Memory B cell (primary cell): ENCODE measurements at places on chromosomes 12 and 14.

DNA sequence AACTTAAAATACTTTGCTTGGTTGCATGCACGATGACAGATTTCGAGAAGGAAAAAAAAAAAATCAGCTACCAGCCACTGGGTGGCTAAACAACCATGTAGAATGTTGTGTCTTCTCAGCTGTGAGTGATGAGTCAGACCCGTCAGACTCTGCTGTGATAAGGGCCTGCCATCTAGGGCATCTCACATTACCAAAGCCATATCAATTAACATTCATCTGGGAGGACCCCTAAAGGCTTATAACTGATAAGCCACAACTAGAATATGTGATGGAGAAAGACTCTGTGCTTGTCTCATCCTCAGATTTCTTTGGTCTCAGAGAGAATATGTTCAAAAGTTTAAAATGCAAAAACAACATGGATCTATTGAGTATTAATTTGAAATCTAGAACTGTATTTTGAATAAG lies 111.5 kb downstream of the PAX9 start:
- H3K4me3 ChIP-seq: no peak overlapping the region
- no peaks in the 10 kb centered on the region for H3K27me3 ChIP-seq
- H3K4me1 ChIP-seq: no peaks in the 10 kb centered on the region
- H3K27ac ChIP-seq: no peak overlapping the region

- H3K4me1 ChIP-seq: peaks cover 61% of the 10 kb centered on the region
- no peaks in the 10 kb centered on the region for H3K27me3 ChIP-seq
- no peak for DNase-seq
These were observed 318.1 kb downstream of the ZFP36L1 start for GRCh38 chr14:68474741-68475140.

- no peaks in the 10 kb centered on the region for H3K4me1 ChIP-seq
- no peak overlapping the region for H3K27ac ChIP-seq
- H3K36me3 ChIP-seq: no peaks in the 10 kb centered on the region
- H3K4me3 ChIP-seq: no peak overlapping the region
- H3K27me3 ChIP-seq: peaks cover 9% of the 10 kb centered on the region
These were observed 434.4 kb downstream of the RGS6 start for GRCh38 chr14:72366619-72367018.

GRCh38 chr12:78918268-78918667 lies 53.7 kb downstream of the SYT1 start:
- no peak overlapping the region for H3K4me3 ChIP-seq
- DNase-seq: no peak
- H3K27ac ChIP-seq: no peak overlapping the region
- H3K27me3 ChIP-seq: no peaks in the 10 kb centered on the region

- H3K4me3 ChIP-seq: no peak overlapping the region
- H3K36me3 ChIP-seq: no peaks in the 10 kb centered on the region
- no peak for DNase-seq
- H3K4me1 ChIP-seq: no peaks in the 10 kb centered on the region
- H3K27me3 ChIP-seq: peaks cover 12% of the 10 kb centered on the region
These were observed 5.9 kb downstream of the LRRC9 start for GRCh38 chr14:59925797-59926196.

GRCh38 chr12:113673458-113674238 lies 202.0 kb upstream of the LHX5 start:
- no peaks in the 10 kb centered on the region for H3K4me1 ChIP-seq
- H3K36me3 ChIP-seq: no peaks in the 10 kb centered on the region
- no peak overlapping the region for H3K4me3 ChIP-seq
- H3K27ac ChIP-seq: no peak overlapping the region

GRCh38 chr12:31591380-31591901 lies 505 bp upstream of the DENND5B start:
- H3K36me3 ChIP-seq: peaks cover 11% of the 10 kb centered on the region
- DNase-seq: no peak
- H3K4me3 ChIP-seq: peak overlapping the region; percentile 95
- H3K27me3 ChIP-seq: no peaks in the 10 kb centered on the region
- H3K4me1 ChIP-seq: peaks cover 36% of the 10 kb centered on the region
- peak overlapping the region; percentile 96 for H3K27ac ChIP-seq

- peak overlapping the region; percentile 94 for H3K27ac ChIP-seq
- no peak for DNase-seq
- no peak overlapping the region for H3K4me3 ChIP-seq
- no peaks in the 10 kb centered on the region for H3K27me3 ChIP-seq
These were observed 14.3 kb downstream of the HDAC7 start for GRCh38 chr12:47805417-47805816.

DNA sequence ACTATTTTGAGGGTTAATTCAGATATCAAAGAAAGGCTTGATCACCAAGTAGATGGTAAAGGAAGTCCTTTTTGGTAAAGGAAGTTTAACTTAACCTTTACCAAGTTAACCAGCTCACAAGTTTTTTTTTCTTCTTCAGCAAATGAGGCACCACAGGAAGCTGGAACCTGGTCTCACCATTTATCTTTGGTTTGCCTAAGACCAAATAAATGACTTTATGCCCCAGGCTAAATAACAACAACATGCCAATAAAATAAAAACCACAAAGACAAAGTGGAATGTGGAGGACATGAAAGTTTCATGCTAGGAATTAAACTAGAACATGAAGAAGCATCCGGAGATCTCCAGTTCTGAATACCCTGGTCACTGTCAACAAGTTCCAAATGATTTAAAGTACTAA lies 116.8 kb upstream of the PRICKLE1 start:
- no peaks in the 10 kb centered on the region for H3K36me3 ChIP-seq
- no peak overlapping the region for H3K4me3 ChIP-seq
- no peaks in the 10 kb centered on the region for H3K4me1 ChIP-seq
- H3K27ac ChIP-seq: no peak overlapping the region

DNA sequence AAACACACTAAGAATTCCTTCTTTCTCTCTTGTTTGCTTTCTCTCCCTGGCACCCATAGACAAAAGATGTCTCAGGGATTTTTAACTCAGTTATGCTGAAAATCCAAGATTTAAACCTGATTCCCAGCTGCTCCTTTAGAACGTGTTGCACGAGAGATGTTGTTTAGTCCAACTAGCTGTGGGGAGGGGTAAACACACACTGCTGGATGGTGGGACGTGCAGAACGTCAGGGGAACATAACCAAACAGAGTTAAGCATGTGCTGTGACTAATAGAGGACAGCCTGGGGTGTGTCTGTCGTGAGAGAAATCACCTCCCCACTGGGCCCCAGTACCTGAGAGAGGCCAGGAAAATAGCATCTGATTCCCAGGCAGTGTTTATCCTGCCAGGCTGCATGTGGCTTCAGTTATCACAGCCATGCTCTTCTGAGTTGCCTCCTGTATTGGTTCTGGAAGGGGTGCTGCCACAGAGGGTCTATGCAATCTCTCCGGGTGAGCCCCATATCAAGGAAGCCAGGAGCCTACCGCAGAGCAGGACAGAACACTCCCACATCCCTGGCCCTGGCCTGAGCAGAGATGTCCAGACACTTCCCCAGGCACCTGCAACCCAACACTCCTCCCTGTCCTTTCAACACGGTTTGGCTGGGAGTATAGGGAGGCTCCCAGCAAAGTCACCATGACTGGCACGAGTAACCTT lies 112.7 kb upstream of the EGLN3 start:
- no peak overlapping the region for H3K27ac ChIP-seq
- no peak for DNase-seq
- H3K36me3 ChIP-seq: no peaks in the 10 kb centered on the region
- H3K4me1 ChIP-seq: peaks cover 5% of the 10 kb centered on the region
- H3K4me3 ChIP-seq: no peak overlapping the region

- H3K4me3 ChIP-seq: no peak overlapping the region
- peaks cover 9% of the 10 kb centered on the region for H3K27me3 ChIP-seq
- DNase-seq: no peak
- no peak overlapping the region for H3K27ac ChIP-seq
- H3K4me1 ChIP-seq: peaks cover 9% of the 10 kb centered on the region
These were observed 12.4 kb upstream of the KRT5 start for GRCh38 chr12:52532636-52533035.

DNA sequence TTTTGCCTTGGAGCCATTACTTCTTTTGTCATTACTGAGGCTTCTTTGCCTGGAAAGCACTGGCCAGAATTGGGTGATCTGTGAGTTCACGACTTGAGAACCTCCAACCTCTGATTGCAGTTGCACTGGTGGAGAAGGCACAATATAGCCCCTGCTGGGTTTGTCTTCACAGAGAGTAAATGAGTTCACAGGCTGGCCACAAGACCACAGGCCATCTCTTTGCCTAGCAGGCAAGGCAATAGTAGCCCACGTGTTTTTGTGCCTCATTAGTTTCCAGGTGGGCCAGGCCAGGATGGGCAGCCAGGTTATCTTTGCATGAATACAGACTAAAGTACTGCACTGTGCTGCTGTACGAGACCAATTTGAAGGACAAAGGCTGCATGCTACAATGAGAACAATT lies 468.8 kb downstream of the NRXN3 start:
- peaks cover 8% of the 10 kb centered on the region for H3K27me3 ChIP-seq
- H3K4me1 ChIP-seq: no peaks in the 10 kb centered on the region
- H3K36me3 ChIP-seq: no peaks in the 10 kb centered on the region
- no peak overlapping the region for H3K4me3 ChIP-seq
- no peak for DNase-seq

GRCh38 chr12:131430158-131430742 lies 280.6 kb upstream of the SFSWAP start:
- peaks cover 16% of the 10 kb centered on the region for H3K27me3 ChIP-seq
- H3K36me3 ChIP-seq: peaks cover 4% of the 10 kb centered on the region
- peaks cover 7% of the 10 kb centered on the region for H3K4me1 ChIP-seq
- H3K4me3 ChIP-seq: no peak overlapping the region

DNA sequence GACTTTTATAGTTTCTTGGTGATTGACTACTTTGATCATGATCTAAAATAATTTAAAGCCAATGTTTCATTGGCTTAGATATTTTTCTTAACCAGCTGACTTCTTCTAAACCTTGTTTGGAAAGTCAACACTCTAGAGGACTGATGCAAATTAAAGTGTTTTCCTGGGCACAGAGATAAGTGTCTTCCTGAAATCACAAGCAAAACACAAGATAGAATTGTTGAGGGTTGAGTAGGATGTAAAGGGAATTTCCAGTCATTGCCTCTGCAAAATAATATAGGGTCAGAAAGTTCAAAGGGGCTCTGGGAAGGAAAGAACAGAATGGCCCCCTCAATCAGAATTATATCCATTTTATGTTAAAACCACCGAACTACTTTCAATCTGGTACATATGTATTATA lies 156.3 kb upstream of the LRIG3 start:
- H3K36me3 ChIP-seq: no peaks in the 10 kb centered on the region
- peaks cover 2% of the 10 kb centered on the region for H3K27me3 ChIP-seq
- H3K4me1 ChIP-seq: no peaks in the 10 kb centered on the region
- no peak for DNase-seq

DNA sequence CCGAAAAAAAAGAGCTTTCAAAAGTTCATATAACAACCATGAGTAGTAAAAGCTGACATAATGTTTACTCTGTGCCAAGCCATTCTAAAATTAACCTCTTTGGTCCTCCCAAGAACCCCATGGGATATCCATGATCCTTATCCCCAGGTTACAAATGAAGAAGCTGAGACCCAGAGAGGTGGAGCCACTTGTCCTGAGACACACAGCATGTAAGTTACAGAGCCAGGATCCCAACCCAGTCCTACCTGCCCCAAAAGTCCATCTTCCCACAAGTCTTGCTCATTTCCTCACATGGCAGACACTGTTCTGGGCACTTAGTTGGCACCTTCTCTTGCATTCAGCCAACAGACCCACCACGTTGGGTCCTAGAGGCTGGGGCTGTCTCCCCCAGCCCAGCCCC lies 37.1 kb downstream of the TRPV4 start:
- no peak for DNase-seq
- H3K36me3 ChIP-seq: peaks cover 1% of the 10 kb centered on the region
- no peaks in the 10 kb centered on the region for H3K4me1 ChIP-seq
- no peak overlapping the region for H3K27ac ChIP-seq
- no peak overlapping the region for H3K4me3 ChIP-seq

DNA sequence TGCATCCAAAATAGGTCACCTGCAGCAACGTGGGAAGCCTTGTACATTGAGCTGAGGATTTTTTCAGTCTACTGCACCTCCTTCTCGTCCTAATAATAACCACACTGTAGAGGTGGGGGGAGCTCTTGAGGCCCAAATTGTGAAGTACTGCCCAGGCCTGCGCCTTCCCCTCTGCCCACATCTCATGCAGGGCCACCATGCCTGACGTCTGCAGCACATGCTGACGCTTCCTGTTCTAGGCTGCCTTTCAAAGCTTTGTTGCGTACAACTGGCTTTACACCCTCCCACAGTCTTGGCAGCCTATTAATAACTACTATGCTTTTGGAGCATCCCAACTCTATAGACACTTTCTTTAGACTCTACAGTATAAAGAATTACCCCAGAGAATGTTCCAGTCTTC lies 26.5 kb upstream of the TTC7B start:
- H3K4me3 ChIP-seq: no peak overlapping the region
- H3K27me3 ChIP-seq: no peaks in the 10 kb centered on the region
- no peak overlapping the region for H3K27ac ChIP-seq
- peaks cover 9% of the 10 kb centered on the region for H3K36me3 ChIP-seq
- no peaks in the 10 kb centered on the region for H3K4me1 ChIP-seq

DNA sequence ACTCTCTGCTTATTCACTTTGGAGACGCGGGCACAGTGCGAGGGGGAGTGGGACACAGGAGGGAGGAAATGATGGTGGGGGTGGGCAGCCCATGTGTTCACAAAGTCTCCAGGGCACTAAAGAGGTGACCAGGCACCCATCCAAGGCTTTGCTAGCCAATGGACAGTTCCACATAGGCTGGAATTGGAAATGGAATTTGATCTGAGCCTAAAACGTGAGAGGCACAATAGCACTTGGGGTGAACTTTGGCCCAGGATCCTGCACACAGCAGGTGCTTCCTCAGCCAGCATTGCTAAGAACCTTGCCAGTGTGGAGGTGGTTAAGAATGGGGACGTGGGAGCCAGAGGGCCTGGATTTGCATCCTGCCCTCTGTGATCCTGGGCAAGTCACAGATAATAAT lies 193.8 kb downstream of the CHST11 start:
- H3K27ac ChIP-seq: no peak overlapping the region
- no peak overlapping the region for H3K4me3 ChIP-seq
- H3K4me1 ChIP-seq: peaks cover 38% of the 10 kb centered on the region

DNA sequence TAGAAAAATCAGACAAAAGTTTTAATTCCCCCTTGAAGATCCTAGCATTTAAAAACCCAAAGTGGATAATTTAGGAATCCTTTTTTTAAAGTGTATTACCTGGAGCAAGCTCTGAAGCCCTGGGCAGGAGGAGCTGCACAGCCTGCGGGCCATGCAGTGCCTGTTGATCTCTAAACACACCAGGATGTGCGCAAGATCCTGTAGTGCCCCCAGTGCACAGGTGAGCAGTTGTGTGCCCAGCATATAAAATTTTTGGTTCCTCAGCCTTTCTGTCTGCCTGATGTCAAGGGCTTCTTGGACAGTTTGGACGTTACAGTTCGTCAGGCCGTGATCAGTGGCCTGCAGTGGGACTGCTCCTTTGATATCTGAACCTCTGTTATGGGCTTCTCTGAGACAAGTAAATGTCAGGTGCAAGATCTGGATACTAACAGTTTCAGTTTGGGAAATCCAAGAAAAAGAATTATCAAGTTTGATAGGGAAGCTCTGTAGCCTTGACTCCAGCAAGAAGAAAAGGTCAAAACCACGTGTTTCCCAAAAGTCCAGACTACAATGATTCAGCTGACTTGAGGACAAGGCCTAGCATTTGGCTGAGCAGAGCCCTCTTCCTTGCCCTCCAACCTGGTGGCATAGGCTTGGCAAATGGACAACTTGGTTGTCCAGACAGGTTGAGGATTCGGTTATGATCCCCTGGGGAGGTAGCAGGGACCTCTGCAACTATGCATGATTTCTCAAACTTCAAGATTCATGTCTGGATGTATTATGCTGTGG lies 1.0 kb downstream of the ATXN7L3B start:
- peaks cover 17% of the 10 kb centered on the region for H3K36me3 ChIP-seq
- peaks cover 37% of the 10 kb centered on the region for H3K4me1 ChIP-seq
- peak overlapping the region; percentile 86 for H3K4me3 ChIP-seq
- no peaks in the 10 kb centered on the region for H3K27me3 ChIP-seq
- peak; percentile 45 for DNase-seq
- peak overlapping the region; percentile 99 for H3K27ac ChIP-seq
